ENCODE measurements at places on chromosomes 11 and 22.
A peak's percentile ranks its signal among the peaks of the same experiment; 100 is the strongest.

DNA sequence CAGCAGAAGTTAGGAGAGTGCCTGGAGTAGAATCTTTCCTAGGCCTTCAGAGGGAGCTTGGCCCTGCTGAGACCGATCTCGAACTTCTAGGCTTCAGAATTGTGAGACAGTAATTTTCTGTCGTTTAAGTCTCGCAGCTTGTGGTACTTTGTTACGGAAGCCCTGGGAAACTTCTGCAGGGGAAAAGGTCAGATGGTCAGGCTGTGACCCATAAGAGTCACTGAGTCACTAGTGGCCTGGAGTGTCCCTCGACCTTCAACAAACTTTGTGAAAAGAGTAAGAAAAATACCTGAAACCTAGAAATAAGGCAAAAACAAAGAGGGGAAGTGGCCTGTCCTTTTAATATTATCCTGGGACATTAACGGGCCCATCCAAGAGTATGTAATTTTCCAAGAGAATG, 34.6 kb downstream of the CSNK2A3 start:
- no peak for DNase-seq

DNA sequence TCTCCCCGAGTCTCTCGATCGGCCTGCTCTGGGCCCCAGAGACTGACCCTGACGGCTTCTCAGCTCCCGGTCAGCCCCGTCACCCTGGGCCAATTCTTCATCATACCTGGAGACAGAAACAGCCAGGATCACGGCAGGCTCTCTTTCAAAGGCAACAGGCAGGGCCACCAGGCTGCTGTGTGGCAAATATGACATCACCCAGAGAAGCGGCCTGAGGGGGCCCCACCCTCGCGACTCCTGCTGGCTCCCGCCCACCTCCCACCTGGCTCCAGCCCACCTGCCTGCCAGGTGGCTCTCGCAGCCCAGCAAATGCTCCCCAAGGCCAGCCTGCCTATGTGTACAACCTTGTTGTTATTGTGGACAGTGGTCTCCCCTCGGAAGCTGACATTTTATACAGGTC, 24.9 kb upstream of the PACSIN2 start:
- DNase-seq = no peak

GRCh38 chr11:102268083-102268984, 49.0 kb upstream of the BIRC3 start:
- peak; percentile 55 for DNase-seq

GRCh38 chr22:30186510-30186909, 60.0 kb downstream of the LIF start:
- peak; percentile 49 for DNase-seq

DNA sequence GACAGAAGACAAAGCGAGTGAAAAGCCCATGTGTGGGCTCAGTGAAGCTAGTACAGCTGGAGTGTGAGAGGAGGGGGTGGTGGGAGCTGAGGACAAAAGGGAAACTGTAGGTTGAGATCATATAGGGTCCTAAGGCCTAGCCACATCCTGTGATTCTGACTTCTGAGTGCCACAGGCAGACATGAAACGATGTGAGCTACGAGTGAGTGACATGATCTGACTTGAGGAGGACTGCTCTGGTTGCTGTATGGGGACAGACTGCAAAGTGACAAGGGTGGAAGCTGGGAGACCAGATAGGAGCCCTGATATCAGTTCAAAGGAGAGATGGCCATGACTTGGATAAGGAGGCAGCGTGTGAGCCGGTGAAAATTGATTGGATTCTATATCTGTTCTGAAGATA, 85.4 kb downstream of the MICAL2 start:
- peak; percentile 55 for DNase-seq

DNA sequence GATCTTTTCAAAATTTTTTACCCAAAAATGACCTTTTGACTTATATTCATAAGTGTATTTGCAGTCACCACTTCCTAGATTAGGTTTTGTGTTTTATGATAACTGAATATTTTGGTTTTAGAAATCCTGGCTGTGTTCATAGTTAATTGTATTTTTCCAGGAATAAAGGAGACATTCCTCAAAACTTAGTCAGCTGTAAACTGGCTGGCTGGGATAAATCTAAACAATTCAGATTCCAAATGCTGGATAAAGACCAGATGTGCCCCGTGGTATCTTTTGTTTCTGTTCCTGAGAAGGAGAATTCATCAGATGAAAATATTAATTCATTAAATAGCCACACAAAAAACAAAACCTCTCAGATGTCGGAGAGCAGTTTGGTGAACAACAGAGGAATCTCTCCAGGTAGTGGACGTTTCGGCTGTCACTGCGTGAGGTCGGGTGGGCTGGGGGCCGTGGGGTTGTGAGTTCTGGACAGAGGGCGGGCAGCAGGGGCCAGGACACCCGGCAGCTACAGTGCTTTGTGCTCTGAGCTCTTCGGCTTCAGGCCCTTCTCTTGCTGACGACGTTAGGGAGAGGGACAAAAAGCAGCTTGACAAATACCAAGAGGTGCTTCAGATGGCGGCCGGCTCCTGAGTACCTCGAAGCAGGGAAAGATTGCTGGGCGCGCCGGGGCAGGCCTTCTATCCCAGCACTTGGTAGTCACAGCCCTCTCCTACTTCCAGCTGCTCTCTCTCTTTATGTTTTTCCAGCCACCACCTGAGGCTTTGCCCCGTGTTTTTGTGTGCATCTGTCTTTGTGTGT, 24.6 kb downstream of the MOV10L1 start:
- no peak for DNase-seq

- peak; percentile 41 for DNase-seq
These were observed 5.4 kb downstream of the GRK2 start for GRCh38 chr11:67271541-67272284.

DNA sequence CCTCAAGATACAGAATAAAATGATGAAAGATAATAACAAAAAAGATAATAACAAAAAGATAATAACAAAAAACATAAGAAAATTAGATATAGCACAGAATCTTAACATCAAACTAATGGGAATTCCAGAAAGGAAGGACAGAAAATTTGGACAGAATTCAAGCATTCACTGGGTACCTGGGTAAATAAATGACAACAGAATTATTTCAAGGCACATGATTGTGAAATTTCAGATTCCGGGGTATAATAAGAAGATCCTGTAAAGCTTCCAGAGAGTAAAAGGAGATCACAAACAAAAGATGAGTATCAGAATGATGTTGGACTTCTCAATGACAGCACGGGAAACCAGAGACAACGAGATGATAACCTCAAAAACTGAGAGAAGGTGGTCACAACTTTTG, 42.1 kb upstream of the OR9Q1 start:
- no peak for DNase-seq

DNA sequence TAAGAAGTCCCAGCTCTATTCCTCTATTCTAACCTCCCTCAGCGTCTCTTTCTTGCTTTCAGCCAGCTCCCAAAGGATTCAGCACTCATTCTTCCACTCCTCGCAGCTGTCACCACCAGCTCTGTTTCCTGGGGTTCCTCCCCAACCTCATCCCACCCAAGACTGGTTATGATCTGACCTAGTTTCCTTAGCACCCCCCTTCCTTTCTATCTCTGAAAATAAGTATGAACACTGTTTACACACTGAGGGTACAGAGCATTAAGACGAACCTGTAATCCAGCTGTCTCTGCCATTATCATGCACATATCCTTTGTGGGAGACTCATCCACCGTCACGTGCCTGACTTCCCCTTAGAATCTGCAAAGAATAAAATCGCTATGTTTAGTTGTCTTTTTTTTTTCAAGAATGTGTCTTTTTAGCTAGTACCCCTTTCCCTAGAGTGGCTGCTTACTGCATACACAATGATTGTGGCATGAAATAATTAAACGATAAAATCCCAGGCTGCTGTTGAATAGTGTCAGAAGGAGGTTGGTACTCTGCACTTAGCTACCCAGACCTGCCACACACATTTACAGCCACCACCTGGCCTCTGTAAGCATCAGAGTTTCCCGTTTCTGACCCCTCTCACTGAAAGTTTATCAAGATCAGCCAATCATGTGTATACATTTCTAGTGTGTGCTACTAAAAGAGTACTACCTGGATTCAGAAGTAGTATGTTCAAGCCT, 26.9 kb upstream of the CSTF3 start:
- DNase-seq = peak; percentile 75

DNA sequence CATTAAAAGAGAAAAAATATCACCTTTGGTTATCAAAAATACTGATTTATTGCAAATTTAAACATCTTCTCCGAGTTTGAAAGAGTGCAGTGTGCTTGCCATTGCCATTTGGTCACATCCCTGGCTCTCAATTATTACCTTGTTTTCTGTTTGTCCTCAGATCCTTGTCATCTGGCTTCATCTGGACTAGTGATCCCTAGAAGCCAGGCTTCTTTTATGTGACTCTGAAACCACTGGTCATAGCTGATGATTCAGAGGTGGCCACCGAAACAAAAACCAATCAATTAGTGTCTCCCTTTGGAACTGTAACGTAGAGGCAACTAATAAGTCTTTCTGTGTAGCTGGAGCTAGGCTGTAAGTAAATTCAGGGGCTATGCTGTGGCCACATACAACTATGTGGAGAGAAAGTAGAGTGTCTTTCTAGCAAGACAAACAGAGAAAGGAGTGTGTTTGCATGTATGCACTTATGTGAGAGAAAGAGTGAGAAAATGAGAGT, 237.9 kb downstream of the LUZP2 start:
- DNase-seq = no peak

DNA sequence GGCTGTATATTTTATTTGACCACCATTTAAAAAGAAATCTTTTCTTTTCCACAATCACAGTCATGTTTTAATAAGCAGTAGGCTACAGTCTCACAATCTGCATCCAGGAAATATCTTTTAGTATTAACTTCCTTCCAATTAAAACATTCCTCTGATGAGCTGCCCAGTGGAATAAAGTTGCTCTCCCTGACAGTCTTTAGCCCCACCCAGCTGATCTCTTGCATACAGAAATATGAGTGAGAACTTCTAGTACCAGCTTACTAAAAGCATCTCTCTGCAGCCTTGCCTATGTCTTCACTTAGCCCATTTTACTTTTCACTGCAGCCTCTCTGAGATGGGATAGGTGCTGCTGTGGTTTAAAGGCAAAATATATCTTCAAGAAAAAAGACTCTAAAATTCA, 143.4 kb upstream of the ANO3 start:
- DNase-seq = no peak

- no peak for DNase-seq
These were observed 49.3 kb upstream of the PPP2R1B start for GRCh38 chr11:111815489-111815888.

GRCh38 chr11:75388386-75389275, 10.7 kb upstream of the RPS3 start:
- DNase-seq = peak; percentile 84

DNA sequence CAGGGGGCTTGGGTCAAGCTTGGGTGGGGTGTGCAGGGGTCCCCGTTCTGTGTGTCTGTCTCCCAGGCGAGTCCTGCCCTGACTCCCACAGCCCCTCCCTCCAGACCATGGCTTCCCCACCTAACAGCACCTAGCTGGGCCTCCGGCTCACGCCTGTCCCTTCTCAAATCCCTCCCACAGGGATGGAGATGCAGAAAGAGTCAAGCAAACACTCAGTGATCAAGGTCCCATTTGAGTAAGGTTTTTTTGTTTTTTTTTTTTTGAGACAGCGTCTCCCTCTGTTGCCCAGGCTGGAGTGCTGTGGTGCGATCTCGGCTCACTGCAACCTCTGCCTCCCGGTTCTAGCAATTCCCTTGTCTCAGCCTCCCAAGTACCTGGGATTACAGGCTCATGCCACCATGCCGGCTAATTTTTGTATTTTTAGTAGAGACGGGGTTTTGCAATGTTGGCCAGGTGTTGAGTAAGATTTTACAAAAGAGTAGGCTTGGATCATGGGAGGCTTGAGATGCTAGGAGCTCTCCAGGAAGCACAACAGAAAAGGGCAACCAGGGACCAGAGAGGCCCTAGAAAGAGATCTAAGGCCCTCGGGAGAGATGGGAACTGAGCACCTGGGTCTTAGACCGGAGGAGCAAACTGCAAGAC, 5.7 kb downstream of the APOBEC3D start:
- peak; percentile 11 for DNase-seq

DNA sequence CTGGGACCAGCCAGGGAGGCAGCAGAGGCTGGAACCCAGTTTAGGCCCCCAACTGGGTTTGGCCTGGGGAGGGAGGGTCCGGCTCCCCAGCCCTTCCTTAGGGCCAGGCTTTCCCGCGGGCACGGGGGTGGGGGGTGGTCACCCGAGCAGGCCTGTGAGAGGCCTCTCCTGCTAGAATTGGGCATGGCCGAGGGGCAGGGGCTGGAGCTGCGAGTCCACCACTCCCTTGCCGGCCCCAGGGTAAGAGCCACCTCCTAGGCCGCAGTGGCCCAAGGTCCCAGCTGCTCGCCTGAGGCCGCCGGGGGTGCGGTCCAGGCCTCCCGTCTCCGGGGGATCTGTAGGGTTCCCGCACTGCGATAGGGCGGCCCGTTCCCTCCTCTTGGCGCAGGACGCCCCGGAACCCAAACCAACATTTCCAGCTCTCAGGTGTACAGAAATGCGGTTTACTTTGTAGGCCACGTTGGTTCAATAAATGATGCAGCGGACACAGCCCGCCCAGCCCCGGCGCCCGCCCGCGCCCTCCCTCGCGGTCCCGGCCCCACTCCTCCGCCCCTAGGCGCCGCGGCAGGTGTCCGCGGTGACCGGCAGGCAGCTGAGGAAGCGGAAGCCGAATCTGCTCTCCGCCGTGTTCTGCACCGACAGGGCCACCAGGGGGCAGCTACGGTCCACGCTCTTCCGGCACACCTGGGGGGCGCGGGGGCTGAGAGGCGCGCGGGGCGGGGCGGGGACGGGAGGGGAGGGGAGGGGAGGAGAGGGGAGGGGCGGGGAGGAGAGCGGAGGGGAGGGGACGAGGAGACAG, 5.9 kb downstream of the LMNTD2 start:
- peak; percentile 51 for DNase-seq

GRCh38 chr22:36184433-36185025, 17.1 kb downstream of the APOL4 start:
- DNase-seq = no peak

DNA sequence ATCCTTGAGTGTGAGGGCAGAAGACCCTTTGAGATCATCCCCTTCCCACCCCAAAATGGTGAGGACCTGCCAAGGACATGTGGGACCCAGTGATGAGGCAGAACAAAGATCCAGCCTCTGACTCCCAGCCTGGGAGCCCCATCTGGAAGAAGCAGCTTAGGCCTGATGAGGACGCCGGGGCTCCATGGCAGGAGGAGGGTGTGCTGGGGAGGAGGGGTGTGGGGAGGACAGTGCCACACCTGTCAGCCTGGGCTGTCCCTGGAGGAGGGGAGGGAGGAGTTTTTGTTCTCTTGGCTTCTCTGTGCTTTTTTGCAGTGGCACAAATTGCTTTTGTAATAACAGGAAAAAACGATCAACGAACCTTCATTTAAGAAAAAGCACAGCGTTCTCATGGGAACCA, 44.4 kb upstream of the DAGLA start:
- DNase-seq = no peak

GRCh38 chr11:68269414-68270081, 2.2 kb downstream of the C11orf24 start:
- no peak for DNase-seq

- no peak for DNase-seq
These were observed 1066.1 kb downstream of the BRD1 start for GRCh38 chr22:48761546-48761945.
